ENCODE measurements at places on chromosomes 12 and 14.

DNA sequence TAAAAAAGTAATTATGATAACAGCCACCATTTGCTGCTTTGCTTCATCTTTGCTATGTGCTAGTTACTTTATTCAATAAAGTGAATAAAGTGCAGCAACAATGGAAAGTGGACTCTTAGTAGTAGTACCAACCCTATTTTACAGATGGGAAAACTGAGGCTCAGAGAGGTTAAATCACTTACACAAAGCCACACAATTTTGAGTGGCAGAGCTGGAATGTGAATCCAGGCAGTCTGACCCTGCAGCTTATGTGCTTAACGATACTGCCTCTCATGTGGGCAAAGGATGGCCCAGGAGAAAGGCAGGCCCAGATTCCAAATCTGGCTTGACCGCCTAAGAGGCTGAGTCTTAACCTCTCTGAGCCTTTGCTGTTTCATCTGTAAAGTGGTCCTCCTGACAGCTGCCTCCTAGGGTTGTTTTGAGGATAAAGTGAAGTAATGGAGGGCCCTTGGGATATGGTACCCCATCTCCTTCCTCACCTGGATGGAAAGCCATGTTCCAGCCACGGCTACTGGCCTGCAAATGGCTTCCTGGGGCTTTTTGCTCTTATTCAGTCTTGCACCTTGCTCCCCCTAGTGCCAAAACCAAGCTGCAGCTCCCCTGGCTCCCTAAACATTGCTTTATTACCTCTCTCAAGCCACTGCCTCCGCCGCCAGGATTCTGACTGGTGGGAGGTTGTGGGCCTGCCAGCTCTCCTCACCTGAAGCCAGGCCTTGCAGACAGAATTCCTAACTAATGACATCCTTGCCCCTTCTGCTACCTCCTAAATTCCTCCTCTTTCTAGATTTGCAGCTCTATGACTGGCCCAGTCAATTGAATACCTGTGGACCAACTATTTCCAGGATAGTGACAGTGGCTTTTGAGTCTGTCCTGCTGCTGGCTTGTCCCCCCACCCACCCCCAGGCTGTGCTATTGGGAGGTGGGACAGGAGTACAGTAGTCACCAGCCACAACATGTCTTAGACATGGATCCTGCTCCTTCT is 283.3 kb upstream of the PWP1 start:
- peak; percentile 64 for DNase-seq

- no peak for DNase-seq
Measured at GRCh38 chr12:71432936-71433335, 6.7 kb upstream of the LGR5 start.

- DNase-seq: no peak
Measured at GRCh38 chr14:45664668-45665356, 411.8 kb upstream of the MIS18BP1 start.

DNA sequence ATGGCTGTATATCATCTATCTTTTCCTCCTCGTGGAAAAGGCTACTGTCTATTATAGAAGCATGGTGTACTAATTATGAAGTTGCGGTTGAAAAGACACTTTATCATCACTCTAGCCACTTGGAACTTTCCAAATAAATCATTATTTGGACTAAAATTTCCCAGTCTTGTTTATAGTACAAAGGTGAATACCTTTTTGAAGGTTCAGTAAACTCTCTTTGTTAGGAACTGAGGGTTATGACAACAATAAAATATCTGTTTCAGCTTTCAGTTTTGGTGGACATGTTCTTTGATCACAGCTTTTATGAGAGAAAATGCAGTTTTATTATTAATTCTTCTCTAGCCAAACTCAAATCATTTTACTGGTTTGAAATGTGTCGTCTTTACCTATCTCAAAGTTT is 216.7 kb downstream of the FBXL14 start:
- DNase-seq: no peak

DNA sequence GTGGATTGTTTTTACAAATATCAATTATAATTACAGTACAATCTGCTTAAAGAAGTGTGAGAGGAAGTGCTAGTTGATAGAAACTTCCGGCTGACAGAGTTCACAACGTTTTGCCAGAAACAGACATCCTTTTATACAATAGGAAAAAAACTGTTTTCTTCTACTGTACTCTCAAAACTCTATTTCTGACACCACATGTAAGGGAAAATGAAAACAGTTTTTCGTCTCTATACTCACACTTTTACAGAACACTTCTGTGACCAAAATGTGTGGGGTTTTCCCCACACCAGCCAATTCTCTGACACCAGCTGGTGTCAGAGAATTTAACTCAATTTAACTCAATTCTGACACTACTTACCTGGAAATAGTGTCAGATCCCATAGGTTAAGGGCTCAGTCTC is 24.2 kb upstream of the HIF1A start:
- peak; percentile 55 for DNase-seq

GRCh38 chr12:116672842-116673516 is 64.9 kb downstream of the SPRING1 start:
- DNase-seq: no peak

All from CD4-positive, alpha-beta T cell treated with Interleukin-15 for 1 hour (primary cell).